ENCODE measurements at places on chromosomes 12 and 14.

GRCh38 chr12:114166362-114166761 lies 200.2 kb upstream of the RBM19 start:
- DNase-seq, result peak; percentile 6

GRCh38 chr12:132186857-132187620 lies 42.8 kb downstream of the NOC4L start:
- no peak for DNase-seq

DNA sequence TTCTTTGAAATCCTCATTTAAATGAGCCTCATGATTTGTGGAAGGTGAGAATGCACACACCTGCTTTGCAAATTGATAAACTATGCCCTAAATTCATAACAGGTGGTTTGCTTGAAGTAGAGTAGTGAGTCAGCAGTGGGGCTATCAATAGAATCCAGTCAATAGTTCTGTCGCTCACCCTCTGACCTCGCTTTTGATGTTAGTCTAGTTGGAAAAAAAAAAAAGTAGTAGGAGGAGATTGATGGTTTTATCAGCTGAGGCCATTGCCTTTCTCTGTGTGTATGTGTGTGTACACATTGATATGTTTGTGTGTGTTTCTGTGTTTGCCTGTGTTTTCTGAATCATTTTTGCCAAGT lies 267.3 kb downstream of the SNAPC1 start:
- DNase-seq, result no peak

- no peak for DNase-seq
These were observed 9.2 kb downstream of the ASCL4 start for GRCh38 chr12:107783406-107784376.

GRCh38 chr14:65308536-65308935 lies 104.0 kb upstream of the FUT8 start:
- DNase-seq, result no peak

GRCh38 chr12:93223440-93224426 lies 154.0 kb upstream of the NUDT4 start:
- no peak for DNase-seq

DNA sequence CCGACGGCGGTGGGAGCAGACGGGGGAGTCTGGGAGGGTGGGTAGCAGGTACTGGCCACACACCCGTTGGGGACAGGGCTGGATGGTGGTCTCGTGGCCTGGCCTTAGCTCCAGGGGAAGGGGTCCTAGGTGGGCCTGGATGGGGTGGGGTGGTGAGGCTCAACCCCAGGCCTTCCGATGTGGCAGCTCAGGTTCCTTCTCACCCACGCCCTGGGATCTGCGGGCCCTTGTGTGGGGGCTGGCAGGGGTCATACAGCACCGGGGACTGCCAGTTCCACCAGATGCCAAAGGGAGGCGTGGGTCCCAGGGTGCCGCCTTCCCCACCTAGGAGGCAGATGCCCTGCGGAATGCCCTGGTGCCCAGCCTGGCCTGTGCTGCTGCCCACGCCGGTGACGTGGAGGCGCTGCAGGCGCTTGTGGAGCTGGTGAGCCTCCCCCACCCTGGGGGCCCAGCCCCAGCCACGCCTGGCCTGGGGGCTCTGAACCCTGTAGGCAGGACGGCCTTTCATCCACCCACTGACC lies 21.0 kb downstream of the ASPG start:
- no peak for DNase-seq

- DNase-seq, result peak; percentile 42
These were observed 225.5 kb downstream of the CCDC91 start for GRCh38 chr12:28415755-28416154.

DNA sequence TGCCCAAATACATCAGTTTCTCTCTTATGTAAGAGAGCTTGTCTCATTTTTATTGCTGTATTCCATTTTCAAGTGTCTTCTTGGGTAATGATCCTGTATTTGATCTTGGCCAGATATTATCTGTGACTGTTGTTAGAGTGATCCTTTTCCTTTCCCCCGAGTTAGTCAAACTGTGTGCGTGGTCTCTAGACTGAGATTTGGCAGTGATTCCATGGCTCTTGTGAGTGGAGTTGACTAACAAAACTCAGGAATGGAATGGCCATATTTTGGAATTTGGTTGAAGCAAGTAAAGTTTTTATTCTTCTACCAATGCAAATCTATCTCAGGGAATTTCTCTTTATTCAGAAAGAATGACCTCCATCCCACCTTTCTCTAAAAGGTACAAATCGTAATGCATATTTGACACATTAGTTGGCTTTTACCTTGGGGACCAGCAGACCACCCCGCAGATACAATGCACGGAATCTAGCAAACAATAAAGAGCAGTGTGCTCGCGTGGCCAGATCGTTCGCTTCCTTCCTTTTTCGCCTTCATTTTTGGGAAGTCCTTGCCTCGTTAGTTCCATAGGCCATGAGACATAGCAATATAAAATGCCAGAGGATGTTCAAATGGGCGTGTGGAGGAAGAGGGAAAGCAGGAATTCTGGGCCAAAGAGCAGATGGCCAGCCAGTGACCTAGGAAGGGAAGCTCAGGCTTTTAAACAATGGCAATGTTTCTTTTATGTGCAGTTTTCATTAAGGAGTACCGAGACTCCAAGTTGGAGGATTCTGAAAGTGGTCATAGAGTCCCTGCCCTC lies 24.4 kb downstream of the ETV6 start:
- no peak for DNase-seq

DNA sequence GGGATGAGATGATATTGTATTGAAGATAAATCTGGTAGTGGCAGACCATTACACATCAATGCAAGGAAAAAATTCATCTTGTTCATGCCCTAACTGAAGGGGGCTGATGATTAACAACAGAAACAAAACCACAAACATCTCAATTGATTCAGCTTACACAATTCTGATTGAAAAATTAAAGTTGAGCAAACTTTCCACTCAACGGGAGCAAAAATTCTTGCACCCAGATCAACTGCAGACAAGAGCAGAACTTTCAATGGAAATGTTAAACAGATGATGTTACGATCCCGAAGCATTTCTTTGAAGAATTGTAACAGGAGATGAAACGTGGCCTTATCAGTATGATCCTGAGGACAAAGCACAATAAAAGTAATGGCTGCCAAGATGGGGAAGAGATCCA lies 172.4 kb upstream of the SOX5 start:
- DNase-seq, result no peak

GRCh38 chr12:92629349-92630065 lies 73.3 kb upstream of the PLEKHG7 start:
- DNase-seq, result no peak

GRCh38 chr14:36524874-36525745 lies 5.1 kb upstream of the NKX2-1 start:
- DNase-seq, result no peak

DNA sequence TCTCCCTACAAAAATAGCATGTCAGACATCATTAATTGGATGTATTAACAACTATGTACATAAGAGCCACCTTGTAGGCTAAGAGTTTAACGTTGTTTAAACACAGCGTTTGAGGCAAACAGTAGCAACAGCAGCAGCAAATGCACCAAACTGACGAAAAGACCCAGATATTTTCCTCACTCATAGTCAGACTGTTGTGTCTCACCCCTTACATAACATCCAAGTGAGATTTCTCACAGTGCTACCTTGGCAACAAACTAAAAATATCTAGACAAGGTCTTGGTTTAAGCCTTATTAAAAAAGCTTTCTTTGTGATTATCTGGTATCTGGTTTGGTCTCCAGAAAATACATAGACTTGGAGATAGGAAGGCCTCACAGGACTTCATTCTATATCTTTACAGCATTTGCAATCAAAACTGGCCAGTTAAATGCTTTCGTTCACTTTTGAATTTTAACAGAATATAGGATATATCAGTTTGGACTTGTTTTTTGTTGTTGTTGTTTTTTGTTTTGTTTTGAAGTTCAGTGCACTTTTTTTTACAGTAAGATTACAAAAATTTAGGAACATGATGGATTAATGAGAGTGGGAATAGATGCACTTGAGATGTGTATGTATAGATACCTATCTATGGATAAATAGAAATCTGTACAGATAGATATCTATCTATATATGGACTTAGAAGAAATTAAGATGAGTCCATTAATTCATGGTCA lies 4.1 kb downstream of the BHLHE41 start:
- no peak for DNase-seq

DNA sequence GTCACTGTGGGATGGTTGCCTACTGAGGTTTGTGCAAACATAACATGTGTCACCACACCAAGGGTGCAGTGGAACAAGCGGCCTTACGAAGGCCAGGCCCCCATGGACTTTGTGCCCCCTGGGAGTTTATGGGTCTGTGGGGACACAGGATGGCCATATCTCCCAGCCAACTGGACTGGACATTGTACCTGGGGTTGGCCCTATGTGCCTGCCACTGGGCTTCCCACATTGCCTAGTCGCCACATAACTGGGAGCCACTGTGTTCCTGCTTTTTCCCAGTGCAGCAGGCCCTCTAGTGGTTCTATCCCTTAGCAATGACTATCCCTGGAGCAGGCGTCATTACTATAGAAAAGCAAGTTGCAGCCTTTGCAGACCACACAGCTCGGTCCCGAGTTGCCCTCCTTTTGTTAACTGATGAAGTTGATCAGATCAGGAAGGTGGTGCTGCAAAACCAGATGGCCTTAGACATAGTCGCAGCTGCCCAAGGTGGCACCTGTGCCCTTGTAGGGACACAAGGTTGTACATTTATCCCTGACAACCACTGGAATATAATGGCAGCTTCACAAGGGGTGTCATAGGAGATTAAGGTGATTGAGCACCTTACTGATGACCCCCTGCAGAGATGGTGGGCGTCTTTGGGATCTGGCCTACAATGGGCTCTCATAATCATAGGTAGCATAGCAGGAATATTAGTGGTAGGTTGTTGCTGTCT lies 15.2 kb upstream of the RNASE12 start:
- DNase-seq, result no peak

- DNase-seq, result no peak
These were observed 87.1 kb downstream of the TMCC3 start for GRCh38 chr12:94563286-94563685.

- DNase-seq, result no peak
These were observed 51.8 kb downstream of the ZNF664 start for GRCh38 chr12:124024776-124025175.

GRCh38 chr12:57817261-57817989 lies 1.1 kb downstream of the AVIL start:
- DNase-seq, result no peak

- DNase-seq, result no peak
These were observed 163.7 kb downstream of the BMP4 start for GRCh38 chr14:53792909-53793308.

DNA sequence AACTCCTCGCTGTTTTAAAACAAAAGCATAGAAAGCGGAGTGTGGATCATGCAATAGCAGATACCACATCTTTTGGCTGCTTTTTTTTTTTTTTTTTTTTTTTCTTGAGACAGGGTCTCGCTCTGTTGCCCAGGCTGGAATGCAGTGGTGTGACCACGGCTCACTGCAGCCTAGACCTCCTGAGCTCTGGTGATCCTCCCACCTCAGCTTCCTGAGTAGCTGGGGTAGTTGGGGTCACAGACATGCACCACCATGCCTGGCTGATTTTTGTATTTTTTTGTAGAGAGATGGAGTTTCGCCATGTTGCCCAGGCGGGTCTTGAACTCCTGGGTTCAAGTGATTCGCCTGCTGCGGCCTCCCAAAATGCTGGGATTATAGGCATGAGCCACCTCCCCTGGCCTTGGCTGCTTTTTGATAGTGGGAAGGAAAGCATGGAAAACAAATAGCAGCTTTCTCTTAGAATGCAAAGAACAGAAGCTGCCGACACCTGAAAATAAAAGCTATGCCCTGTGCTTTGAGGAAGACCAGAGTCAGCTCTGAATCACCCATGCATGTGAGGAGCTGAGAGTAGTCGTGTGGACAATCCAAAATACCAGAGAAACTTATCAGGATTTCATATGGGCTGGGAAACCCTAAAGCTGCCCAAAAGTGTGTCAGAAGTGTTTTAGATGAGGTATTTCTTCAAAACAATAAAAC lies 3.6 kb upstream of the ELK3 start:
- DNase-seq, result no peak

DNA sequence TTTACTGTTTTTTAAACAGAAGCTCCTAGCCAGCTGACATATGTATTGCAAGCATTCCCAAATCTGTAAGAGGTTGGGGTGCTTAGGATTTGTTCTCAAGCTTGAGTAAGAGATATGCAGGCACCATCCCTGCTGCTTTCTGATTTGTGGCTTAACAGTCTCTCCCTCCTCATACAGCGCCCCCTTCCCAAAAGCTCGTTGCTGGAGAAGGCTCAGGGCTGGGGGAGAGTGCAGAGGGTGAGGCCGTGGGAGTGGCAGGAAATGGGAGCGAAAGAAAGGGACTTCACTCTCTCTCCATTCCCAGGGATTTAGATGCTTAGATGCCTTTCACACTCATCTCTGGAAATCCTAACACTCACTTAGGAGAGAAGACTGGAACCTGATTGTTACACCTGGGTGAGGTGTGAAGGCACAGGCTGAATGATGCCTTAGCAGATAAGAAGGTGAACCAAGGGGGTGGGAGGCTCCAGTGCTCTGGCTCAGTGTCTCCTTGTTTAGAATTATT lies 172.0 kb downstream of the C12orf75 start:
- no peak for DNase-seq

GRCh38 chr14:50954811-50955372 lies 10.6 kb upstream of the PYGL start:
- DNase-seq, result no peak

- DNase-seq, result no peak
These were observed 69.4 kb upstream of the ACTN1 start for GRCh38 chr14:69048456-69048855.

DNA sequence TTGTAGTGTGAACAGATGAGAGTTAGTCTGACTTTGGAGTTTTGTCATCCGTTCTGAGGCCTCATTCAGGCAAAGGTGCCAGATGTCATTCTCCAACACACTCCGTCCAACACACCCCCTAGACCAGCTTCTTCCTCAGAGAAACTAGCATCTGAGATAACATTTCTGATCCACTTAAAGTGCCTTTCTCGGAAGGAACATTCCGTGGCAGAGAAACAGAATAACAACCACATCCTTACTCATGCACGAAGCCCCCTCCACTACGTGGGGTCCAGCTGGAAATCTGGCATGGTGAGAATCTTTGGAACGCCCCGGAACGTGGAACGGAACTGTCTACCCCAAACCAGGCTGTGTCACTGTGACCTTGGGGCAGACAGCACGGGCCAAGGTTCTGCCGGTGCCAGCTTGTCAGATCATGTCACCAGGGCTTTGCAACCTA lies 17.0 kb upstream of the BCL7A start:
- no peak for DNase-seq

DNA sequence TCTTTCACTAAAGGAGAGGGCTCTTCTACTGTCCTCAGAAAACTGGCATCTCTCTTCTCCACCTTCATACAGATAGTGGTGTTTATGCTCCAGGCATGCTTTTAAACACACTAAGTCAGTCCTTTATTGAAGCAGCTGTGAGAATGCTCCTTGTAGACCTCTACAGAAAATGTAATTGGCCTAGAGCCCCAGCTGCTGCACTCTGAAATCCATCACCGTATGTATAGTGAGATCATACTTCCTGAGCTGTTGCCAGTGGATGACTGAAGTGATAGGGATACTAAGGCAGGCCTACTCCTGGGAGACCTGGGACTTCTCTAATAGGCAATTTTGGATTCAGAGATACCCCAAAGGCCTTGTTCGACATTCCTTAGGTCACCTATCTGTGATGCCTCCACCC lies 535.4 kb downstream of the RPS29 start:
- no peak for DNase-seq

- DNase-seq, result no peak
These were observed 31.6 kb downstream of the AK7 start for GRCh38 chr14:96423446-96424108.

GRCh38 chr12:110475426-110475825 lies 6.8 kb downstream of the FAM216A start:
- DNase-seq, result no peak

Measured in AG04450 (cell line).